Activated effector memory CD4-positive, alpha-beta T cell treated with Interleukin-2 at 50 U/mL for 16 hours (primary cell): ENCODE measurements at places on chromosomes 3 and 15.

GRCh38 chr3:15220056-15220455 lies 14.0 kb downstream of the CAPN7 start:
- no peak for DNase-seq

- no peak for DNase-seq
Measured at GRCh38 chr15:50227076-50227475, 38.5 kb downstream of the HDC start.

DNA sequence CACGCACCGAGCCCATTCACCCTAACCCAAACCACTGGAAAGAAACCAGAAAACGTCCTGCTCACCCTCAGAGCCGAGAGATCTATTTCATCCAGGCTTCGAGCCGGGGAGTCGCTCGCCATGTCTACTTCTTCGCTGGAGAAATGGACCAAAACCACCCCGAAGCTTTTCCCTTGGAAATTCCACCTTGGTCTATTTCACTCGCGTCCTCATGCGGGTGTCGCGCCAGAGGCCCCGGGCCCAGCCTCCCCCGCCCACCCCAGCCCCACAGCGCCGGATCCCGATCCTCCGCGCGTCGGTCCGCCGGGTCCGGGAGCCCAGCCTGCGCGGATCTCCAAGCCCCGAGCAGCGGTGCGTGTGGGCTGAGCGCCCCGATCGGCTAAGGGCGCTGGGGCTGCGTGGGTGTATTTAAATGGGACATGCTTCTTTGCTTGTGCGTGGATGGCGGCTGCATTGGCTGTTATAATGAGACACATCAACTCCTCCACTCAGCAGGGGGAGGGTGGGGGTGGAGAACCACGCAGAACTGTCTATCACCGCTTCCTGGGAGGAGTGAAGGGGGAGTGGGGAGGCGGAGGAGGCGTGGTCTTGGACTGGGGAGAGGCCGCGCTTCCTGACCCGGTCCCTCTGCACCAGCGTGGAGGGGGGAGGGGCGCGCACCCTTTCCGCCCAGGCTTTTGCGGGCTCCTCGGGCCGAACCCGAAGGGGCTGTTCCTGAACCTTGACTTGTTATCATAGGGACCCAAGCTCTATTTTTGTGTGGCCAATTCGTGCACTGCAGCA lies at the start of gene TNIK:
TNIK (minus strand) TSS at position 464 of the 783 bp plus-strand sequence; CDS start at position 122, 342 bp downstream.
- DNase-seq = peak; percentile 91

GRCh38 chr3:32996755-32997091 lies 45.3 kb downstream of the CCR4 start:
- no peak for DNase-seq

DNA sequence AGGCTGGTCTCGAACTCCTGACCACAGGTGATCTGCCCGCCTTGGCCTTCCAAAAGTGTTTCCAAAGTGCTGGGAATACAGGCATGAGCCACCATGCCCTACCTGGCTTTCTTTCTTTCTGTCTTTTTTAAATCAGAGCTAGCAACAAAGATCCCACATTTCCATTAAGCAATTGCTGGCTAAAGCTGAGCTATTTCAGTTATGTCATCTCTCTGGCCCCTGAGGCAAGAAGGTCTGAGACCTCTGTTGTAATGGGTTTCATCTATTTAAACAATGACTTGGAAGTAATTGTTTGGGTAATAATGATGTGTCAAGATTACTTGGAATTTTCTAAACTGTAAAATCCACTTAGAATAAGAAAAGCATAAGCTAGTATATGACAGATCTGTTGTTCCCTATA lies 30.2 kb upstream of the CRBN start:
- no peak for DNase-seq

DNA sequence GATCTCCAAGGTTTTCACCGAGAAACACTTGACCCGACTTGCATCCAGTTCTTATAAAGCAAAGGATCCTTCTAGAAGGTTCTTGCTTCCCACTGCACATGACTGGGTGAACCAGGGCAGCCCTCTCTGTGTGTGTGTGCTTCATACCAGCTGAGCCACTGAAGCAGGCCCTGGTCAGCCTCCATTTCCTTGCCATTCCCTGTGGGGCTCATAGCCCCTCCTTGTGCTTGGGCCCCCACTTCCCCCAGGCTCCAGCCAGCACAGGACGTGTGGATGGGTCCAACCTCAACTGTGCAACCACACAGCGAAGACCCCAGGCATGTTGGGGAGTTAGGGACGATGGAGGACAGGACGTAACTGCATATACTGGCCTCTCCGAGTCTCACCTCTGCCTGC lies 15.5 kb downstream of the KLF15 start:
- no peak for DNase-seq

- no peak for DNase-seq
Measured at GRCh38 chr3:134656211-134656800, 5.5 kb upstream of the KY start.

DNA sequence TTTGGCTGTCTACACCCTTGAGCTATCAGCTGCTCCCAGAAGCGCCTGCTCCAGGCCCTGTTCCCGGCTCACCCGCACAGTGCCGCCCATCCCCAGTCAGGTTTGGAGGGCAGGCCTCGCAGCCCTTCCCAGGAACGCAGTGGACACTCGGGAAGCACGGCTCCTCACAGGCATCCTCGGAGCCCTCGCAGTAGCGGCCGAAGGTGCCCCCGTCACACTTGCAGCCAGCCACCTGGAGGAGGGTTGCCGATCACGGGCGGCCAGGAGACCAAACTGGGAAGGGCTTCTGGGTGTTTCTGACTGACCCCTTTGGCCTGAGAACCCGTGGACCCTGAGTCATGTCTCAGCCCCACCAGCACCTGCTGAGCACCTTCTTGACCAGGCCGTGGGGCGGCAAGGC lies 33.4 kb downstream of the MUC20 start:
- no peak for DNase-seq

DNA sequence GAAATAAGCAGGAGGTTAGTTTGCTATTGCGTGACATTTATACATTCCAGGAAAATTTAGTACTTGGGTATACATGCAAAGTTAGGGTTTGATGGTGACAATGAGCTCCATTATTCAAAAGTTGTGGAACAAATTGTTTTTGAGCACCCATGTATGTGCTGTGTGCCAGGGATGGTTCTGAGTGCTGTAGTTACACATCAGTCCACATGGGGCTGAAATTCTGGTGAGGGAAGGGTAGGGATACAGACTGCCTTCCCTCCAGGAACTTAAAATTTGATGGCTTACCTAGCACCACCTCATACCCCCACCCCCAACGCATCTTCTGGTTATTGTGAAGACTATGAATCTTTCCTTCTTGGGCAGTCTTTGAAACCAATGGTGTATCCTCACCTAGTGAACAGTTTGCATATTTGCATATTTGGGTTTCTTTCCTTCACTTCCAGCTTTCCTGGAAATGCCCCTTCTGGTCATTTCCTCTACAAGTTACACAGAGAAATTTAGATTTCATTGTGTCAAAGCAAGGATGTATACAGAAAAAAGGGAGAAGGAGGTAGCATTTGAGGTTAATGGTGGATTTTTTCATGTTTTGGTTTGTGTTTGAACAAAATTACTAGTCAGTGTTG lies 222.0 kb upstream of the IL12A start:
- DNase-seq = no peak

DNA sequence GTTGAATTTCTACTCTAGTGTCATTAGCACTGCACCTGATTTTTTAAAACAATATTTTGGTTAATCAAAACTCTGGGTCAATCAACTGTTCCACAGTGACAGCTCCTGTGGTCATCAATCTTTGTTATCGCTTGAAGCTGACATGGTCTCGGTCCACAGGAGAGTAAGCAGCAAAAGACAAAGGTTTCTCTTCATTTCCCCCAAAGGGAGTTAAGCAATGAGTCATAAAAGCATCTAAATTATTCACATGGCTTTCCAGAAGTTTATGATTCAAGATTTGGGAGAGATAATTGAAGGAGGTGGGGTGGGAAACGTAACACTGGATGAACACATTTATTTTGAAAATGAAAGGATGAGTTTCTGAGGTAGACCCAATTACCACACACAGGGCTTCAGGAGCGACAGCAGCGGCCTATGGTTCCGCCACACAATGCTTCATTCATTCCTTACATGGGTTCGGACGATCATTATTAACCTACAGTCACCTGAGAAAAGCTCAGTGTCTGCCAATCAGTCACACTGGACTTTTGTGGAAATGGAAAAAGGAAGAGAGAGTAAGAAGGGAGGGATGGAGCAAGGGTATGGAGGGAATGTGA lies 505.1 kb downstream of the FHIT start:
- no peak for DNase-seq

GRCh38 chr3:159929171-159930141 lies 59.2 kb upstream of the IL12A start:
- DNase-seq = no peak

- DNase-seq = no peak
Measured at GRCh38 chr15:86445579-86446252, 366.0 kb downstream of the AGBL1 start.

GRCh38 chr3:16058521-16058920 lies 116.0 kb upstream of the GALNT15 start:
- no peak for DNase-seq

DNA sequence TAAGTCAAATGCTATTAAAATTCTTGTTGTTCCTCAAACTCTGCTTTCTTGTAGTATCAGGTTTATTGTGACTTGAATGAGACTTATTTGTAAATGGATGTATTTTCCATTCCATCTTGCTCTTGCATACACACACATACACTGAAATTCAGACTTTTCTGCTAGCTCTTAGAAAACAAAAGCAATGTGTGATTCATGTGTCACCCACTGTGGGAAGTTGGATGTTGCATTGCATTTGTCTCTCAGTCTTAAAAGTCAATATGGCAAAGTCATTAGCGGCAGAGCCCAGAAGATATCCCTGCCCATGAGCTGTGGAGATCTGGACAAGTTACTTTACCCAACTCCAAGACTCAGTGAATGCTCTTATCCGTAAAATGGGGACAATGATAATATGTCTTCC lies 357.2 kb upstream of the TPRG1 start:
- DNase-seq = no peak

DNA sequence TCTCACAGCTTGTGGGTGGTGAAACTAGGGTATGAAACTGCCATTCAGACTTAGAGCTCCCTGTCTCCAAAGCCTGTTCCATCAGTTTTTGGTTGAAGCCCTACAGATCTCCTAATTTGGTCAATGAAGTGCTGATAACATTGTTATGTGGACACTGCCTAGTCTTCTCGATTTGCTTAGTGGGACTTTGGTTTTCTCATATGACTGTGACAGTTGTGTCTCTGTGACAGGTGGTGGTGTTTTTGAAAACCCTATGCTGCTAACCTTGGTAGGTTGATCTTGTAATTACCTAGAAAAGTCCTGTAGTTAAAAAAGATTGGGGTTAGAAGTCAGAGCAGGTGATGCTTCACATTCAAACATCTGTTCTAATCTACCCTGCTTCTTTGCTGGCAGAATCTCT lies 9.2 kb downstream of the PPM1L start:
- no peak for DNase-seq

DNA sequence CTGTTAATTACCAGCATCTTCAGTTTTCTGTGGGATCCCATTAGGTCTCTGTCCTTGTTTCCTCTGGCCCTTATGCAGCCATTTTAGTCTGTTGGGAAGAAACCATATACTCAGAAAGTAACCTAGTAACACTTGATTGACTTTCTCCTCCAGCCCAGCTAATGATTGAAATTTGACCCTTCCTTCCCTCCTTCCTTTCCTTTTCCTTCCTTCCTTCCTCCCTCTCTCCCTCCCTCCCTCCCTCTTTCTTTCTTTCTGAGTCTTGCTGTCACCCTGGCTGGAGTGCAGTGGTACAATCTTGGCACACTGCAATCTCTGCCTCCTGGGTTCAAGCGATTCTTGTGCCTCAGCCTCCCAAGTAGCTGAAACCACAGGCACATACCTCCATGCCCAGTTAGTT lies 5.9 kb upstream of the ZNF620 start:
- no peak for DNase-seq

- no peak for DNase-seq
Measured at GRCh38 chr3:156892701-156893100, 66.5 kb downstream of the LEKR1 start.

DNA sequence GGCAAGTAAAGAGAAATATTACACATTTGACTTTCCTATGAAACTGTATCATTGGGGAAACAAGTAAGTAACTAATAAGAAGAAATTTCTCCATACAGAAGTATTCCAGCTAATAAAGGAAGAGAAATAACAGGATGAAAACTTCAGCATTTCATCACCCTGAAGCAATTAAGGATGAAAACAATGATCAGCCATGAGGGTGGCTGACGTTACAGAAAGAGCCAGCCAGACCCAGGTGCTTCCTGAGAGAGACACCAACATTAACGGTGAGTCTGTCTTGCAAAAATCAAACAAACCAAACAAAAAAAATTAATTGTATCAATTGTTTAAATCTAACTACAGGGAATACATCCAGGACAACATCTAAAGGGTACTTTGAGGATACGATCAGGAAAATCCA lies 190.0 kb downstream of the ARRDC4 start:
- no peak for DNase-seq

DNA sequence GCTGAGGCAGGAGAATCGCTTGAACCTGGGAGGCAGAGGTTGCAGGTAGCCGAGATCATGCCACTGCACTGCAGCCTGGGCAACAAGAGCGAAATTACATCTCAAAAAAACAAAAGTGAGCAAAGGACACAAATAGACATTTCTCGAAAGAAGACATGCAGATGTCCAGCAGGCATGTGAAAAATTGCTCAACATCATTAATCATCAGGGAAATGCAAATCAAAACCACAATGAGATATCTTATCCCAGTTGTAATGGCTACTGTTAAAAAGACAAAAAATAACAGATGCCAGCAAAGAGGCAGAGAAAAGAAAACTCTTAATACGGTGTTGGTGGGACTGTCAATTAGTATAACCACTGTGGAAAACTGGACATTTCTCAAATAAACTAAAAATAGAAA lies 20.9 kb downstream of the ASB7 start:
- DNase-seq = no peak
